Fibroblast of villous mesenchyme (primary cell): ENCODE measurements at places on chromosomes 7 and 10. TPM values are rescaled to one million over a fixed set of nuclear protein-coding genes. Genes with fewer than 3 reads are reported as not detected.
A peak's percentile ranks its signal among the peaks of the same experiment; 100 is the strongest.

DNA sequence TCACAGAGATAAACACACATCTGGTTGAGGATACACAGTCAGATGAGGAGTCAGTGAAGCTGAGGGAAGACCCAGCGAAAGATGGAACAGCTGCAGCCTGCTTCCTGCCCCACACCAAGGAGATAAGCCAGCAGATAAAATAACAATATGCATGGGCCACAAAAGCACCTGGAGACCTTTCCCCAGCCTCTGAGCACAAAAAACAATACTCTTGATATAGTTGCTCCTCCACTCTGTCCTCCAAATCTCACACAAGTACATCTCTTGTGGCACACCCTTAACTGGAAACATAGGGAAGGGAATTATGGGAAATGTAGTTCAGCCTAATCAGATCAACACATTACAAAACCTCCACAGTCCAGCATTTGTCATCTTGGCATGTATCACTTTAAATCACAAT lies 9.7 kb upstream of the FHIP2A start:
- DNase-seq = no peak

DNA sequence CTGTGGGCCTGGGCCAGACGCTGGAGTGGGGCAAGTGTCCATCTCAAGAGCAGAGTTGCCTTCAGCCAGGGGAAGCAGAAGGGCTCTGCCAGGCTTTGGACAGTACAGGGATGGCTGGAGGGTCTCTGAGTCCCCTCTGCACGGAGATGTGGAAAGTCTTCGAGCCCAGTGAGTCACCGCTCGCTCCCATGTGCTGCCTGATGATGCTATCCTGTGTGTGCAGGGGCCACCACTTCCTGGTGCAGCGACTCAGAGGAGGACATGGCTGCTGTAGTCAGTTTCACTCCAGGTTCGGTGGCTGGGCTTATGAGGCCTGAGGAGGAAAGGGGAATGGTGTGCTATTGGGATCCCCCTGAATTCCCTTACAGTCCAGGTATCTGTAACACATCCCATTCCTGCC lies 6.0 kb downstream of the ADCYAP1R1 start:
- no peak for DNase-seq

DNA sequence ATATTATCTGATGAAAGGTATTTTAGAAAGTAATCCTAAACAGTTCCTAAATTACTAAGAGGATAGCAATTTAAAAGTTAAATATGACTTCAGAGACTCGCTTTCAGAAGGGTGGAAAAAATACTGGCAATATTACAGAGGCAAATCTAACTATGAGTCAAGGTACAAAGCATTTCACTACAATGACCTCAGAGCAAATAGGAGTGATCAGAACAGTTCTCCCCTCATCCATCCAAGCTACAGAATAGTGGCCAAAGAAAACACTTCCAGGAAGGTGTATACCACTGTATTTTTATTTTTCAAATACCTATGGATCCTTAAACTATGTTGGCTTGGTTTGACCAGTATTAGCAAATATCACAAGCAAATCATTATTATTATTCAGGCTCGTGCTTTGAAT lies 112.8 kb upstream of the ODAD2 start:
- no peak for DNase-seq

DNA sequence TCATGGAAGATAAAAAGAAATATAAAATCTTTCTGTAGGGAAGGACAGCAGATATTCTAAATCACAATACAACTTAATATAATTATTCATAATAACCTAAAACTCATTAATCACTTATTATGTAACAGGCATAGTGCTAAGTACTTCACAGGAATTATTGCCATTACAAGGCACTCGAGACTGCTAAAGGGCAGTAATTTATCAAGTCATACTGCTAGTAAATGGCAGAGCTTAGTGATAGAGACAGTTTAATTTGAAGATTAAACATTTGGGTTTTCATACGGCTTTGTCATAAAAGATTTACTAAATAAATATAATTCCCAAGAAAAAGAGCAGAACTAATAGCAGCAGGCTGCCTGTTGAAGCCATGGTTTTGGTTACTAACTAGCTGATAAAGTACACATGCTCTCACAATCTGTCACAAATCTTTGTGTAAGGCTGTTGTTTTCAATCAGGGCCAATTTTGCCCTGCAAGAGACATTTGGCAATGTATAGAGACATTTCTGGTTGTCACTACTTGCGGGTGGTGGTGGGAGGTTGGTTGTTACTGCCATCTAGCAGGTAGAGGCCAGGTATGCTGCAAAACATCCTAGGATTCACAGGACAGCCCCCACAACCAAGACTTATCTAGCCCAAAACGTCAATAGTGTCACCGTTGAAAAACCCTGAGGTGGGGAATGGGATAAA lies 233.3 kb upstream of the CACNA2D1 start:
- no peak for DNase-seq

DNA sequence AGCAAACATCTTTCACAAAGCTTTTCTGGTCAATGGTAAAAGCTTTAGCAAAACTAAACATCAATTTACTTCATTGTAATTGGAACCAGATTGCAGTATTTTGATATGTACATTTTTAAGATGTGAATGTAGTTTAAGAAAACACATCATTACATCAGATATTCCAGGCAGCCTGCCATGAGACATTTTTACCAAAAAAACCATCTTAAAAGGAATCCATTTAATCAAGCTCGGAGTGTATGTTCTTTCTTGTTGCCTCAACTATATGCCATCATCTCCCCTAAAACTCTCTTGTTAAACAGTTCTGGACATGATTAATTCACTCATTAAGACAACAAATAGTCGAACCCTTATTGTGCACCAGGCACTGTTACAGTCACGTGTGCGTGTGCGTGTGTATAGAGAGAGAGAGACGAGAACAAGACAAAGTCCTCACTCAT lies 97.5 kb downstream of the UBE2H start:
- peak; percentile 90 for DNase-seq

- peak; percentile 95 for DNase-seq
Observed at GRCh38 chr10:132774902-132775863, 10.8 kb downstream of the NKX6-2 start.

DNA sequence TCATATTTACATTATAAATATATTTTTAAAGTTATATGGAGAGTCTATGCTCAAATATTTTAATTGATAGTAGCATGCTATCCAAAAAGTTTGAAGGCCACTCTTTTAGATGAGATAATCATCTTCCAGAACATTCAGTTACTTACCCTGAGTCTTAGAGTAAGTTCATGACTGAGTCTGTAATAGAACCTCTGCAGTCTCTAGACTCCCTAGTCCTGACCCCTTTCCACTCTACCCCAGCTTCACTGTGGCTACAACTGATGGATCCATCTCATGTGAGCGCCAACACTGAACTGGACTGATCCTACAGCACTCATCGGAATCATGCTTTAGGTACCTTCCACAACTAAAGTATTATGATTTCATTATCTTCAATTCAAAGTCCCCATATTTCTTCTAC lies 10.1 kb downstream of the HACD1 start:
- DNase-seq = no peak

- peak; percentile 81 for DNase-seq
Observed at GRCh38 chr10:97407211-97407951, 6.2 kb upstream of the RRP12 start.

- no peak for DNase-seq
Observed at GRCh38 chr10:33094263-33095051, 136.4 kb upstream of the ITGB1 start.

GRCh38 chr10:132612571-132613504 lies 75.3 kb downstream of the INPP5A start:
- peak; percentile 32 for DNase-seq

DNA sequence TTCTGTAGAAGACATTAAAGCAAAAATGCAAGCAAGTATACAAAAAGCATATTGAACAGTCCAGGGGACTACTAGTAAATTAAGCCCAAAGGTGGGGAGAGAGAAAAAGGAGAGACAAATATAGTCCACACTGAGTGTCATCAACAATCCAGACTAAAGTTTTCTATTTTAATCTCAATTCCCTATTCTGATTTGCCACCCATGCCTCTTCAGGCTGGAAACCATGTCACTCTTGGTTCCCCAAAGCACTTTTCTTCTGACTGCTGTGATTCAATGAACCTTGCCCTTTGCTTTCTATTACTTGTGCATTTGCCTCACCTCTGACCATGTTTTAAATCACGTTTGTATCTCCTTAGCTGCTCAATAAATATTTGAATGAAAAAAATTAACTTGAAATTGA lies 95.3 kb upstream of the AOAH start:
- no peak for DNase-seq

- no peak for DNase-seq
Observed at GRCh38 chr7:14381306-14381705, 391.8 kb upstream of the ETV1 start.

Gene ADCYAP1R1
- total RNA-seq = under 0.01 TPM in 1 of 2 replicates, not detected in the other
